ENCODE measurements at places on chromosomes 2 and 18.
A peak's percentile ranks its signal among the peaks of the same experiment; 100 is the strongest.

- no peak for DNase-seq
These were observed 113.9 kb downstream of the PTPN4 start for GRCh38 chr2:119873350-119874315.

- no peak for DNase-seq
These were observed 84.2 kb downstream of the NCKAP5 start for GRCh38 chr2:133484106-133484505.

- DNase-seq, result no peak
These were observed 323.9 kb downstream of the SMAD2 start for GRCh38 chr18:47606526-47606925.

- no peak for DNase-seq
These were observed 1096.6 kb downstream of the TSN start for GRCh38 chr2:122851972-122852531.

DNA sequence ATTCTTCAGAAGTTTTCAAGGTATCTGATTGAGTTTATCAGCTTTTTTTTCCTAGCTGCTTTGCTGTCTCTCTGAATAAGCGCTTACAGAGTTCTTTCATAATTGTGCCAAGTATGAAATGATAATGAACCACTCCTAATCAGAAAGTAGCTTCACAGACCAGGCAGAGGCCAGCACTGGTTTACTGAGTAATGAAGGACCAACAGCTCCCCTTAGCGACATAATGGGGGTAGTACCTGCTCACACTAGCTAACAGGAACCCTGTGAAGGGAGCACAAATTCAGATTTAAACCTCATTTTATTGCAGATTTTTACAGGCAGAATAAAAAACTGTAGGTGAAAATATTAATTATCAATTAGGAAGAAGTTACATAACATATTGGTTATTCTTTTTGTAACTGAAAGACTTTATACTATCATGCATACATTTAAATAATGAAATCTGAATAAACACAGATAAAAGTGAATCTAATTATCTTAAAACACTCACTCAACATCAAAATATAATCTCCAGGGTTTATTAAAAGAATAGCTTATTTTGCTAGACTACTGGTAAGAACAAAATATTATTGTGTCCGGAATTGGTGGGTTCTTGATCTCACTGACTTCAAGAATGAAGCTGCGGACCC is 53.7 kb upstream of the LRRC30 start:
- DNase-seq, result peak; percentile 5

- no peak for DNase-seq
These were observed 33.3 kb upstream of the PAX3 start for GRCh38 chr2:222332116-222332515.

DNA sequence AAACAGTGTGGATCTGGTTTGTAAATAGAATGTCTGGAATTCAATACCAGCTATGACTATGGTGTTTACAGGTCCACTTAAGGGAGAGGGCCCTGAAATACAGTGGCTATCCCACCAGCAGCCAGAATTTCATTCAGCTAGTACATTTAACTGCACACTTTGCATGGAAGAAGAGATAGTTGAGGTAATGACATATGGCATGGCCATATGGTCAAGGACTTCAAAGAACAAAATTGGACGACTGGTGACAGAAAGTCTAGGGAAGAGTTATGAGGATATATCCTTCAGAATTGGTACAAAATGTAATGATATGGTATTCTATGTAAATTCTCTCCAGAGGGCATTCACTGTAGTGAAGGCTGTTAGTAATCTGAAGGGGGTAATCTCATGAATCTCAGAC is 105.0 kb downstream of the IKZF2 start:
- no peak for DNase-seq

DNA sequence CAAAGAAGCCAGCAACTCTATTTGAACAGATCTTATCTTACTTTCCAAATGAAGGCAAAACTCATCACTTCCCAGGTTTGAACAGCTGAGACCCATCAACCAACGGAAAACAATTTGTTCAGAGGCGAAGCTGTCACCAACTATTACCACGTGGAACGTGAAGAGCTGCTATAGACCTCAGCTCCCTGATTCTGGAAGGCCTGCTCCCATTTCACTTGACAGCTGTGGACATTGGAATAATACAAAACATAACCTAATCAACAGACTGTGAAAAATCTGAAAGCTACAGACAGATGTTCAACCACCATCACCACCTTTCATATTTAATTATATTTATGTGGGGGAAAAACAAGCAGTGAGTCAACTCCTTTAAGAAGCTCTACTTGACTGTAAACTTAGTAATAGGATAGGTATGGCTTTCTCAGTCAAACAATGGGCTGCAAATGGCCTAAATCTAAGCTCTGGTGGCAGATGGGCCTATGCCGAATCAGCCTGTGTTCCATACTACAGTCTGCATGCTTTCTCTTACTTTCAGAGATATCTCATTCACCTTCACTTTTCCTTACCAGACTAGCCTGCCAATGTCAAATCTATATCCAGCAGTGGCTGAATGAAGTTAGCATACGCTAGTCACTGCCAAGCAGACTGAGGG is 896.4 kb downstream of the TDRD15 start:
- DNase-seq, result no peak

GRCh38 chr18:79405019-79405780 is 9.5 kb downstream of the NFATC1 start:
- peak; percentile 85 for DNase-seq

DNA sequence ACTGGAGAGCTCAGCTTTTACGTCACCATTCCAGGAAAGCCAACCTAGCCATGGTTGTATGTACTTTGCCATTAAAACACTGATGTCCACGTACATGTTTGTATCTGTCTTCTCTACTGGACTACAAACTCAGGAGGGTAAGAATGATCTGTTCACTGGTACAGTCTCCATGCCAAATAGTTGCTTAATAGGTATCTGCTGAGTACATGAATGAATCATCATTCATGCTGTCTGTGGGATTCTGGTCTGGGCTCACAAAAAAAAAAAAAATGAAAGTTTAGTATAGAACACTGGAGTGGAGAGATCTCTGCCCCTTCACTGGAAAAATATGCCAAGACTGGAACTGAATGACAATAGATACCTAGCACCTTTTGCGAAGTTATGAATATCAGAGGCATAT is 102.6 kb upstream of the ITGA4 start:
- DNase-seq, result no peak

GRCh38 chr2:165877565-165878550 is 75.7 kb downstream of the TTC21B start:
- DNase-seq, result peak; percentile 7

DNA sequence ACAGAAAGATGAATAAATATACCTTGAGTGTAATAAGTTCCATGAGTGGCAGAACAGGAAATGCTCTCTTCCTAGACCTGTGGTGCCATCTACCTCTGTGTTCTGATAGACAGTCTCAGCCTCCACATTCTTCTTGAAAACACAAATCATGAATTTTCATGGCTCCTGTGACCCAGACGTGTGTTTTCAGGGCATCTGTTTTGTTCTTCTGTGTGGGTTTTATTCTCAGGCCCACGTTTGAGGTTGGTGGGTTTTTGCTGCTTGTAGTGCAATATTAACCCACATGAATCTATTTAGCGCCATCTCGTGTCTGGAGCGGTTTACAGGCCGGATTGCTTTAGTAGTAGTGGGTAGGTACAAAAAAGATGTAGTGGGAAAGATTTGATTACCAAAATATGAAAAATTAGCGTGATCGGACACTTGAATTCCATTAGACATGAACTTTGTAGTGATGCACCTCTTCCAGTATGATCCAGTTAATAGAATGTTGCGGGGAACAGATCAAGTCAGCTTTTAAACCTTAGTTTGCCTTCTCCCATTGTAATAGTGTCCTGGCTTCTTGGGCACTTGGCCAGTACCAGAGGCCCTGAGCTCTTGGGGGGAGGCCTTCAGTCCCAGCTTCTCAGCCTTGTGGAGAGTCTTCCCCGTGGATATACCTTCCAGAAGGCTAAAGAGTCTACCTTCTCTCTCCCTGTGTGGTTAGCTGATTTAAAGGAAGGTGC is 256.5 kb downstream of the TPGS2 start:
- peak; percentile 13 for DNase-seq

DNA sequence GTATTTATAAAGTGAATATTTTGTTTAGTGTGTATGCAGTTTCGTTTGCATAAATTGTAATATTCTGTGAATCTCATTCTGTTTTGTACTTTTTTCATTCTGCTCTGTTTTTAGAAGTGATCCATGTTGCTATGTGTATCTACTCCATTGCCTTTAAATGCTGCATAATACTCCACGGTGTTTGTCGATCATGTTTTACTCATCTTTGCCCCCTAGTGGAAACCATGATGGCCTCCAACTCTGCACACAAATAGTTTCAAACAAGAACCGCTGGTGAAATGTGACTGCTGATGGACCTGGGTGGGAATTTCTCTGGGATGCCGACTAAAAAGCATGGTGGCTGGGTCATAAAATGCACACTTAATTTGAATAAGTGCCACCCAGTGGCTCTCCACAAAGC is 32.0 kb upstream of the SKOR2 start:
- no peak for DNase-seq

DNA sequence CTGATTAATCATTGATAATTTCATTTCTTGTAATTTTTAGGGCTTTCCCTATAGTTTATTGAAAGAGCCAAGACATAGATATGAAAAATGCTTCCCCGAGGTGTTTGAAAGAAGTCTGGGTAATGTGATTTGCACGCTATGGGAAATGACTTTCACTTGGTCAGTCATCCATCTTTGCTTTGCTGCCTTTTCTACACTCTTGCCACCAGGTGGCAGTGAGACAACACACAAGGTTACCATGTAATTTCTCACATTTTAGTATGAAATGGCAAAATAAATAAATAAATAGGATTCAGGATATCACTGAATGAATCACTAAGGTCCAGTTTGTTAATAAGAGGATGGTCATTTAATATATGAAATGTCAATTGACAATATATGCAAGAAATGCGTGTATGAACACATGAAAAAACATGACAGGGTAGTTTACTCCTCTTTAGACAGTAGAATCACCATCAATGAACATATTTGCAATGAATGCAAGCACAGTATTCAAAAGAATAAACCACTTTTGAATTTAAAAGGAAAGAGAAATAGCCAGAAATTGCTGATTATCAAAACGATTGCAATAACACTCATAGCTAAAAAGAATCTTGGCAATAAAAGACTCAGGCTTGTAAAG is 52.2 kb upstream of the KCNH7 start:
- peak; percentile 9 for DNase-seq

DNA sequence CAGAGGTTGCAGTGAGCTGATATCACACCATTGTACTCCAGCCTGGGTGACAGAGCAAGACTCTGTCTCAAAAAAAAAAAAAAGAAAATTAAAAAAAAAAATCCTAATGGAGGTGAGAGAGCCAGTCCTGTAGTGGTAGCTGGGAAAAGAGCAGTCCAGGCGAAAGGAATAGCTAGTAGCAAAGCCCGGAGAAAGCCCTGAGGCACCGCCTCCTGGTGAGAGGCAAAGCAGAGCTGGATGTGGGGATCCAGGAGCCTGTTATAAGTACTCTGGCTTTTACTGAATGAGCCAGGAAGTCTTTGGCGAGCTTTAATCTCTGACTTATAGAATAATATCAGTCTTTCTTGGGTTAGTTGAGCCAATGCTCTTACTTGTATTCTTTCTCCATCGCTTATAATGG is 6.6 kb upstream of the KLHL23 start:
- DNase-seq, result no peak

DNA sequence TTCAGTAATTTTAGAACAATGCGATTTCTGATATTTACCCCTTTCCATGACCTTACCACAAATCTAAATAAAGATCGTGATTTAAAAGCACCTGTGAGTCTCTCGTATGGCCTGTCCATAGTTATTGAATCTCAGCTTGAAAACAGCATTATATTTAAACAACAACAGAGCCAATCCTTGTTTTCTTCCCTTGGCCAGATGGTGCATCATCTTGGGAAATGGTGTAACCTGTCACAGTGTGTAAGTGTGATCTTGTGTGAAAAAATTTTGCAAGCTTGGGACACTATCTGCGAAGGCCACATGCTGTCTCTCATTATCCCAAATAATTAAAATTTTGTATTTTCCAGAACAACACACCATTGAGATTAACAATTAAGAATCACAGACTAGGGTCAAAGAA is 262.7 kb upstream of the SPHKAP start:
- no peak for DNase-seq

GRCh38 chr2:53536583-53537361 is 230.8 kb upstream of the CHAC2 start:
- DNase-seq, result no peak

- no peak for DNase-seq
These were observed 1.6 kb upstream of the PLA2R1 start for GRCh38 chr2:160063879-160064612.

- no peak for DNase-seq
These were observed 46.3 kb upstream of the DARS1 start for GRCh38 chr2:136031711-136032110.

DNA sequence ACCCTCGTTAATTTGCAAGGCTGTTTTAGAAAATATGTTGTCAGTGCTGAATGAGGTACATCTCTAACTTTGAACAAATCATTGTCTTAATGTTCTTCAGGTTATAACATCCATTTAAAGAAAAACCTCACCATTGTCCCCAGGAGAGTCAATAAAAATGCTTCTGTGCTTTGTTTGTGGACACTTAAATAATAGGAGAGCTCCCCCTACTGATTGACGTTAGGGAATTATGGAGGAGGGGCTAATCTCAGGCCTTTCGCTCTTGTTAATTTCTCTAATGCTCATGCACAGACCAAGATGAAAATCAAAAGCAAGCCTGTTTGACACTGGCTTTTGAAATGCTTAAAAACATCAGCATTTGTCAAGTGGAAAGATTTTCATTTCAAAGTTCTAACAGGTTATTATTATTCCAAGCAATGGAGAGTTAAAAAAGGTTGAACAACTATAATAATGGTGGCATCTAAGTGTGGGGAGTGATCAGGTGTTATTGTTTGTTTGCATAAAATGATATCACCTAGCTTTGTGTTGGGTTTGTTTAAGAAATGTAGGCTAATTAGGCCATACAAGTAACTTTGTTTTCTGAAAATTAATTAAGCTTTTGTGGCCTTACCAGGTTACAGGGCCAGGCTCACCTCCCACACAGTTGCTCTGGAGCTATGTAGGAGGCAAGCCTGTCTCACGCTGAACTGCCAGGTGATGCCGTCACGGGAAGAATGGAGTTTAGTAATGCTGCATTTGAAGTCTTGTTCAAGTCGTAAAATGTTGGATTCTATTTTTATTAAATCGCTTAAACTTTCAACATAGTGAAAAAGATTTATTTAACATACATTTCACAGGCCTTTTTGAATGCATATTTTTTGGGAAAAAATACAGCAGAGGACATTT is 51.7 kb upstream of the SMIM21 start:
- DNase-seq, result no peak

DNA sequence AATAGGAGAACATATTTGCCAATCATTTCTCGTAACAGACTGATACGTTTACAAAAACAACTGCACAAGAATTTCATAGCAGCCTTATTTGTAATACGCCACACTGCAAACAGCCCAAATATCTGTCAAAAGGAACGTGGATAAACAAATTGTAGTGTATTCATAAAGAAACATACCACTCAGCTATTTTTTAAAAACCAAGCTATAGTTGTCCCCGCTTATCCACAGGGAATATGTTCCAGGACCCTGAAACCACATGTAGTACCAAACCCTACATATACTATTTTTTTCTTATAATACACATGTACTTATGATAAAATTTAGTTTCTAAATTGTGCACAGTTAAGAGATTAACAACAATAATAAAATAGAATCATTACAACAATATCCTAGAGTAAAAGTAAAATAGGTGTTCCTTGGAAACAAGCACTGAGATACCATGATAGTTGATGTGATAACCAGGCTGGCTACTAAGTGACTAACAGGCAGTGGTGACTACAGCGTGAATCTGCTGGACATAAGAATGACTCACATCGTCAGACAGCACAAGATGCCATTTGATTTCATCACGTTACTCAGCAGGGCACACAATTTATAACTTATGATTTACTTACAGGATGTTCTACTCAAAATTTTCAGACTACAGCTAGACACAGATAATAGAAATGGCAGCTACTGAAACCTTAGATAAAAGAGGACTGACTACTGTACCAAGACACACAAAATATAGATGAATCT is 367.4 kb downstream of the NCKAP5 start:
- DNase-seq, result no peak

Data from activated T-cell treated with anti-CD3 and anti-CD28 coated beads, Interleukin-2, amount 50 U/mL, for 72 hours (primary cell).